MG63 (cell line): ENCODE measurements at places on chromosomes 4 and X. TPM values are rescaled to one million over a fixed set of nuclear protein-coding genes. Genes with fewer than 3 reads are reported as not detected.

DNA sequence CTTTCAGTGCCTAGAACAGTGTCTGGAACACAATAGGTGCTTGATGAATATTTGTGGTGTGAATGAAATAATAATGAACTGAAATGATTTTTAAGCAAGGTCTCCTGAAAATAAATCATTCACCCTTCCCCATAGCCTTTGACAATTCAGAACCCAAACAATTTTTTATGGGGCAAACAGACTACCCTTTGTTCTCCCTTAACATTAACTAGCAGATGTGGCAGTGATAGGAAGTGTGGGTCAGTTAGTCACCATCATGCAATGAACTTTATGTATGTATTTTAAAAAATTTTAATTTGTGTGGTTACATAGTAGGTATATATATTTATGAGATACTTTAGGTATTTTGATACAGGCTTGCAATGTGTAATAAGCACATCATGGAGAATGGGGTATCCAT is 27.2 kb upstream of the CD40LG start:
- DNase-seq: no peak

DNA sequence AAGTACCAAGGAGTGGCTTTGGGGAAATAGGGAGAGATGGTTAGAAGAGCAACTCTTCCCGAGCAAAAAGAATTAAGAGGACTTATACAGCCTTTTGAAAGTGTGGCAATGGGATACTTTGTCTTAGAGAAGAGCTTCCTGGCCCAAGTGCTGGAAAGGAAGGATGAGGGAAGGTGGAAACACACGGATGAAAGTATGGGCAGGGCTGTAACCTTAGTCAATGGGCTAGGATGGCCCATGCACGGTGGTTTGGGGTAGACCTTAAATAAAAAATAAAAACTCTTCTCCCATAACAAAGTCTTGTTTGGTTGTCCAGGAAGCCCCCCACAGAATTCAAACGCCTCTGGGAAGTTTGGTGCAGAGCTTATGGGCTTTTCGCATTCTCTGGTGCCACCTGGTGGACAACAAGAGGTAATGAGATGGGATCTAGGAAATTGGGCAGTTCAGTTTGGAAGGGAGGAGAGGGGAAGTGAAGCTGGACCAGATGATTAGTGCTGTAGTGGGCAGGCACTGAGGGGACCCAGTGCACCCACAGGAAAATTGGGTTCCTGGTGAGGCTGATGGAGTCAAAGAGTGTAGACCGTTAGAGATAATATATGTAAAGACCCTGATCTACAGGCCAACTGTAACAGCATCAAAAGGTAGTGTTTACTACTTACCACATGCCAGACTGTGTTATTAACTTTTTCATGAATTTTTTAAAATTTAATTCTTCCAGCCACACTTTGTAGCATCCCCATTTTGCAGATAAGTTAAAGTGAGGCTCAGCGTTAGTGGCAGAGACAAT is 13.8 kb upstream of the ENOX2 start:
- DNase-seq: no peak

DNA sequence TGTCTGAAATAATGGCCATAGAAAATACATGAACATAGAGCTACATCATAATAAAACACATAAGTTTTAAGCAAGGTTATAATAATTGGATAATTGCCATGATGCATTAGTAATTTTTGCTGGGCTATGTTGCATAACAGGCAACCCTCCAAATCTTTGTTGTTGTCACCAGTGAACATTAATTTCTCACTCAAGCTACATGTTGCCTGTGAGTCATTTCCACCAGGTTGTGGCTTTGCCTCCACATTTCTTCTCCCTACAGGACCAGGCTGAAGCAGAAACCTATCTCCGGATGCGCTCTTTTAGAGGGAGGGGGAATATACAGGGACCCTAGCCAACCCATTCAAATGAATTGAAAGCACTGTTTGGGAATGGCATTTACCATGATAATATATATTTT is 347.7 kb downstream of the GABRG1 start:
- DNase-seq: peak; percentile 14

DNA sequence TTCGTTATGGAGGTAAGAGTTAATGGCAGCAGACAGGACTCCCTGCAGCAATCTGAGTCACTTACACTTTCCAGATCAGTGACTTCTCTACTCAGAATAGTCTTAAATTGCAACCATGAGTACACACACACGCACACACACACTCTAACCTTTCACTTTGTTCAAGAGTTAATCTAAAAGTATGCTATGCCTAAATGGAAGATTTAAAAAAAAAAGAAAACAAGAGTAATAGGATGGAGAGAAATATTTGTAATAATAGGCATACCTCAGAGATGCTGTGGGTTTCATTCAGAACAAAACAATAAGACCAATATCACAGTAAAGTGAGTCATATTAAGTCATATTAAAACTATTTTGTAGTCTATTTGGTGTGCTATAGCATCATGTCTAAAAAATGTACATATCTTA is 969.1 kb upstream of the PCDH10 start:
- DNase-seq: peak; percentile 2

The SCD5 gene
- total RNA-seq: 2.9 and 4.2 TPM in 2 replicates

GRCh38 chr4:155799116-155799793 is 40.4 kb downstream of the GUCY1B1 start:
- no peak for DNase-seq

DNA sequence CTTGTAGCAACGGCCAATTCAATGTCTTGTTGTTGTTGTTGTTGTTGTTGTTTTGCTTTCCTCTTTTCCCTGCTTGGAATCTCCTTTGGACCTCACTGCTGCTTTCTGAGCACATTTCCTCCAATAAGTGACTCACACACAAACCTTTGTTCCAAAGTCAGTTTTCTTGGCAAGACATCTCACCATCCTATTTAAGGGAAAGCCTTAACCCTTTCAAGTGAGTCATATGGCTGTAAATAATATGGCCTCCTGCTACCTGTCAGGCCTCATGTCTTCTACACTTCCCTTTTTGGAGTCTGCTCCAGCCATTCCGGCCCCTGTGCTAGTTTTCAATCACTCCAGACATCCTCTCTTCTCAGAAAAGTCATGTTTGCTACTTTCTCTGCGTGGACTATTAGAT is 79.5 kb upstream of the MAGEB10 start:
- DNase-seq: no peak

- peak; percentile 98 for DNase-seq
These were observed 195.5 kb upstream of the VEGFC start for GRCh38 chr4:176988226-176988625.

- DNase-seq: no peak
These were observed 278.5 kb downstream of the PARM1 start for GRCh38 chr4:75211422-75211821.

The ERCC6L gene
- 4.3 and 6.2 TPM in 2 replicates for total RNA-seq

DNA sequence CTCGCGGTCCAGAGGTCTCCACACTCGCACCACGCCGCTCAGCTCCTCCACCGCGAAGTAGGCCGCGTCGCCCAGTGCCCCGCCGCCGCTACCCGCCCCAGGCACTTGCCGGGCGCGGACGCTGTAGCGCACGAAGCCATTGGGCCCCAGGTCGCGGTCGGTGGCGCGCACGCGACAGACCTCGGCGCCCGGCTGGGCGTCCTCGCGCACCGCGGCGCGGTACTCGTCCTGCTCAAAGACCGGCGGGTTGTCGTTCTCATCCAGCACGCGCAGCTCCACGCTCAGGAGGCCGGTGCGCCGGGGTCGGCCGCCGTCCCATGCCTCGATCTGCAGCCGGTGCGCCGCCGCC is 1.4 kb downstream of the DCHS2 start:
- DNase-seq: no peak

- no peak for DNase-seq
These were observed 17.3 kb upstream of the SEL1L3 start for GRCh38 chr4:25879991-25880651.

GRCh38 chr4:121686255-121686654 is 10.5 kb downstream of the ANXA5 start:
- no peak for DNase-seq

DNA sequence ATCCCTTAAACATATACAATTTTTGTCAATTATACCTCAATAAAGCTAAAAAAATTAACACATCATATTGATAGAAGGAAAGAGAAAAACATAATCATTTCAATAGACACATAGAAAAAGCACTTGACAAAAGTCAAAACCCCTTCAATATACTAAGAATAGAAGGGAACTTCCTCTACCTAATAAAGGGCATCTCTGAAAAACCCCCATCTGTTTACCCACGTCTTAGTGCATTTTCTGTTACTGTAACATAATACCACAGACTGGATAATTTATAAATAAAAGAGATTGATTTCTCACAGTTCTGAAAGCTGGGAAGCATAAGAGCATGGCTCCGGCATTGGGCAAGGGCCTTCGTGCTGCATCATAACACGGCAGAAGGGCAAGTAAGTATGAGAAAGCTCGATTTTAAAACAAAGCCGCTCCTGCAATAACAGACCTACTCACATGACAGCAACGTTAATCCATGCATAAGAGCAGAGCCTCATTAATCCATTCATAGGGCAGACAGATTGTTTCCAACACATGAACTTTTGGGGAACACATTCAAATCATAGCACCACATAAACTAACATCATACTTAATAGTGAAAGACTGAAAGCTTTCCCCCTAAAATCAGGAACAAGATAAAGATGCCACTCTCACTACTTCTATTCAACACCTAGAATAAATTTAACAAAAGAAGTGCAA is 15.7 kb downstream of the STEEP1 start:
- no peak for DNase-seq

- no peak for DNase-seq
These were observed 797.3 kb upstream of the FRG1 start for GRCh38 chr4:189143263-189143952.

The UPF3B gene
- 1.1 and 1.3 TPM in 2 replicates for total RNA-seq

The EBP gene
- total RNA-seq: 15.9 and 32.9 TPM in 2 replicates

- DNase-seq: no peak
These were observed 43.8 kb upstream of the NKX1-1 start for GRCh38 chr4:1449833-1450741.

DNA sequence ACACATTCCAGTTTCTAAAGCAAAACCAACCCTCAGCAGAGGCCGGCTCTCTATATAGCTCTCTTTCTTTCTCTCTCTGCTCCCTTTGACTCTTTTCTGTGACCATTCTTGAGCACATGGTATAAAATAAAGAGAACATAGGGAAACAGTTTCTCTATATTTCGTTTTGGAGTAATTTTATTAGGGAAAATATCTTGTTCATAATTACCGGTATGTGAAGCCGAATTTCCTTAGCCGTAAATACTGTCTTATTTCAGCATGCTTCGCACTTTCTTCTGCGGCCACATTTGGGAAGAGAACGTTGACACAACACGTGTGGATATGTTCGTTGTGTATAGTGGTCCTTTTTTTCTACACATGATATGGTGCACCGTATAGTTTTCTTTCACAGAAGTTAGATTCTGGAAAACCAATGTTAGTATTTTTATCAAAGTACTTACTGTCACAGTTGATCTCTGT is 4.9 kb upstream of the LEF1 start:
- DNase-seq: no peak

- DNase-seq: no peak
These were observed 199.5 kb upstream of the PUDP start for GRCh38 chrX:7347465-7347864.

DNA sequence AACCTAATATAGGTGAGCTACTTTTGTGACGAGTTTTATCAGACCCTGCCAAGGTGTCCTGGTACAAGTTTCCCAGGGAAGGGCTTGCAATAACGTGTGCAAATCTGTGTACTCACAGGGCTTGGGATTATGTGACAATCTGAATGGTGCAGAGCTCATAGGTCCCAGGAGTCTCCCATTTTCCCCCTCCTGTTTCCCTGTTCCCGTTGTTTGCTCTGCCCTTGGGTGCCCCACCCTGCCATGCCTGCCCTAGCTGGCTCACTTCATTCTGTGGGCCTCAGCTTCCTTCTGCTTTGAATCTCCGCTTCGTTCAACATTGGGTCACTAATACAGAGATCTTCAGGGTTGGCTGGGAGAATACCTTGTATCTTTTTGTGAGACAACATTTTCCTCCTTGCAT is 90.3 kb upstream of the HPF1 start:
- no peak for DNase-seq

GRCh38 chr4:22997358-22998224 is 304.9 kb downstream of the GBA3 start:
- DNase-seq: no peak

- DNase-seq: no peak
These were observed 153.8 kb upstream of the SLC4A4 start for GRCh38 chr4:71185037-71185436.

- DNase-seq: no peak
These were observed 45.1 kb downstream of the CHM start for GRCh38 chrX:86002076-86002896.

- no peak for DNase-seq
These were observed 373.7 kb upstream of the FTHL17 start for GRCh38 chrX:31445542-31445941.

GRCh38 chr4:104989371-104989770 is 157.3 kb upstream of the TET2 start:
- peak; percentile 26 for DNase-seq

DNA sequence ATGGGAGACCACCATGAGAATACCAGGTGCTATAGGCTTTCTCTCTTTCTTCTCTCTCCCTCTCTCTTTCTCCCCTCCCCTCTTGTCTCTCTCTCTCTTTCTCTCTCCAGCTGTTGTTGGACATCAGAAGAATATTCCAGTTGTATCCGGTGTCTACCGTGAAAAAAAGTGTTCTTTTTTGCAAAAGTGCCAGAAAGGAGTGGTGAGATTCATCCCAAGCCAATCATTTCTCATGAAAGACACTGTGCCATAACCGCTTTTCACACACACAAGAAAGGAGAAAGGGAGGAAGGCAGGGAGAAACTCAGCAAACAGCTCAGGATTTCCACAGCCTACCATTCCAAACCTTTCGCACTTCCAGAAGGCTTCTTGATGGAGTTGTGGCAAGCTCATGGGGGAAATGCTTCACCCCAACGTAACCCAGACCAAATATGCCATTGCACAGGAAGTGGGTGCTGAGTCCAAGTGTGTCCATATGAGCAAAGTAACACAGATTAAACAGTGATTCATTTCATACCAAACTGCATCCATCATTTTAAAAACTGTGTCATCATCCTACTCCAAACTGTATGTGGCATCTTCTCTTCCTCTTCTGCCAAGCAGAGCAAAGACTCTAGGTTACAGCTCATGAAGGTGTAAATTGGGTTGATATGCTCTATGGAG is 224.0 kb downstream of the APBB2 start:
- peak; percentile 78 for DNase-seq

- DNase-seq: no peak
These were observed 74.9 kb downstream of the CRLF2 start for GRCh38 chrX:1137531-1137930.

DNA sequence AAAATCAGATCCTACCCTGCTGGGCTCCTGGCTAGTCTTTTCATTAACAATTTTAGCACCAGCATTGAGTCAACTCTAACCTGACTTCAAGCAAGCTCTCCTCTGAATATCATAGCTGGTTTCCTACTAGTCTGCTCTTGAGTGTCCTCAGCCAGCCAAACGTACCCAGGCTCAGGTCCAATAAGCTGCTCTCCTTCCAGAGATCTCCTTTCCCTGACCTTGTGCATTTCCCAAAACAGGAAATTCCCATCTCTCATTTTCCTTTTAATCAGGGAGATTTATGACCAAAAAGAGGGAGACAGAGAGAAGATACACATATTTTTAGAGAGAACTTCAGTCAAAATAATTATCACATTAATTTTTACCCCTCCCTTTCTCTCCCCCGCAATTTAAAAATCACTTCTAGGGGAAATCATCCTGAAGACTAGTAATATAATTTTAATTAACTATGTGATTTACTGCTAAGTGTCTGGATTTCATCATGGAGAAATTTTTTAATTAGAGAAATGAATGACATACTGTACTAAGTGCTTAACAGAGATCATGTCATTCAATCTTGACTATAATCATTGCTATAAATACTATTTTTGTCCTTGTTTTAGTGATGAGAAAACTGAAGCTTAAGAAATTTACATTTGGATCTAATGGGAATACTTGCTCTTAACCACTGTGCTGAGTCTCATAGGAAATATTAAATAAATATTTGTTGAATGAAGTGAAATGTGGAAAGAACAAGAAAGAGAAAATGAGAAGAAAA is 421.7 kb upstream of the INTU start:
- no peak for DNase-seq
